ENCODE measurements at places on chromosomes 7 and 10.

- no peak for DNase-seq
These were observed 16.2 kb downstream of the LDB3 start for GRCh38 chr10:86684331-86685097.

- DNase-seq = no peak
These were observed 17.7 kb upstream of the TTYH3 start for GRCh38 chr7:2613931-2614600.

- no peak for DNase-seq
These were observed 608.5 kb upstream of the GALNT17 start for GRCh38 chr7:70523249-70523988.

GRCh38 chr7:74400420-74401136 is 53.1 kb upstream of the GTF2IRD1 start:
- DNase-seq = no peak

DNA sequence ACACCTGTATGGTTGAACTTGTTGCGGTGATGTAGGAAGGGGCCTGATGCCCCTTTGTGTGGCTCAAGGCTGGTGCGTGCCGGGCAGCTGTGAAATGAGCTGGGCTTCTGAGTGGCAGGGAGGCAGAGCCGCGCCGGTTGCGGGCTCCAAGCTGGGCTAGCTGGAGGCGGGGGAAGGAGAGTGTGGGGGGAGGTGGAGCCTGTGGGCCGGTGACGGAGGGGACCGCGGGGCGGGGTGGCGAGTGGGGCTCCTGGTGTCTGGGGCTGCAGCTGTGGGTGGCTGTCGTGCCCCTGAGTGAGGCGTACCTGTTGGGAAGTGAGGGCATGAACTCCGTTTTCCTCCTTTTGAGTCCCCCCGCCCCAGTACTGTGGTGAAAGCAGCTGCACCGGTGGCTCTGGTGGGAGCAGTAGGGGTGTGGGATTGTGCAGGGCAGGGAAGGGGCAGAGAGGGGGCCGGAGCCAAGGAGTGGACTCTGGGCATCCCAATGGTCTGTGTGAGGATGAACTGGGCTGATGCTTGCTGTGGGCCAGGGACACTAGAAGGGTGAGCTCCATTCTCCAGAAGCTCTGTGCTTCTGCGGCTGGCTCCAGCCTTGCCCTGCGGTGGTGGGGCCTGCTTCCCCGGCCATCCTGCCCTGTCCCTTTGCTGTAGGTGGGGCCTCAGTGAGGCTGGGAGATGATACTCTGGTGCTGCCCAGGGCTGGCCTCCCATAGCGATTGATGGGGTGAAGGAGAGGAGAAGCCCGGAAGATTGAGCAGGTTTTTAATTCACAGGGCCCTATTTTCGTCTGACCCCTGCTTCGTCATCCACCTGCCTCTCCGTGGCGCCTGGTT is 41.7 kb downstream of the INPP5A start:
- DNase-seq = no peak

- peak; percentile 33 for DNase-seq
These were observed 6.5 kb upstream of the DENND2A start for GRCh38 chr7:140646931-140647647.

GRCh38 chr10:132136097-132136521 is 50.6 kb upstream of the DPYSL4 start:
- no peak for DNase-seq

DNA sequence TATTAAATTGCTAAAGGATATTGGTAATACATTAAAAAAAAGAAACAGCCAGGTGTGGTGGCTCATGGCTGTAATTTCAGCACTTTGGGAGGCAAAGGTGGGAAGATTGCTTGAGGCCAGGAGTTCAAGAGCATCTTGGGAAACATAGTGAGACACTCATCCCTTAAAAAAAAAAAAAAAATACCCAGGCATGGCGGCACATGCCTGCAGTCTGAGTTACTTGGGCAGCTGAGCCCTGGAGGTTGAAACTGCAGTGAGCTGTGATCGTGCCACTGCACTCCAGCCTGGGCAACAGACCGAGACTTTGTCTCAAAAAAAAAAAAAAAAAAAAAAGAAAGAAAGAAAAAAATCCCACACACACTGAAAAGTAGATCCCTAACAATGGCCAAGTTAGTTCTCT is 59.7 kb downstream of the MACC1 start:
- no peak for DNase-seq

- no peak for DNase-seq
These were observed 23.3 kb downstream of the ANTXRL start for GRCh38 chr10:46310143-46310514.

GRCh38 chr7:91434836-91435235 is 170.6 kb downstream of the FZD1 start:
- peak; percentile 79 for DNase-seq

GRCh38 chr7:14389181-14389591 is 399.7 kb upstream of the ETV1 start:
- no peak for DNase-seq

All from fibroblast of skin of abdomen (primary cell).